ENCODE measurements at places on chromosomes 16 and 17.

DNA sequence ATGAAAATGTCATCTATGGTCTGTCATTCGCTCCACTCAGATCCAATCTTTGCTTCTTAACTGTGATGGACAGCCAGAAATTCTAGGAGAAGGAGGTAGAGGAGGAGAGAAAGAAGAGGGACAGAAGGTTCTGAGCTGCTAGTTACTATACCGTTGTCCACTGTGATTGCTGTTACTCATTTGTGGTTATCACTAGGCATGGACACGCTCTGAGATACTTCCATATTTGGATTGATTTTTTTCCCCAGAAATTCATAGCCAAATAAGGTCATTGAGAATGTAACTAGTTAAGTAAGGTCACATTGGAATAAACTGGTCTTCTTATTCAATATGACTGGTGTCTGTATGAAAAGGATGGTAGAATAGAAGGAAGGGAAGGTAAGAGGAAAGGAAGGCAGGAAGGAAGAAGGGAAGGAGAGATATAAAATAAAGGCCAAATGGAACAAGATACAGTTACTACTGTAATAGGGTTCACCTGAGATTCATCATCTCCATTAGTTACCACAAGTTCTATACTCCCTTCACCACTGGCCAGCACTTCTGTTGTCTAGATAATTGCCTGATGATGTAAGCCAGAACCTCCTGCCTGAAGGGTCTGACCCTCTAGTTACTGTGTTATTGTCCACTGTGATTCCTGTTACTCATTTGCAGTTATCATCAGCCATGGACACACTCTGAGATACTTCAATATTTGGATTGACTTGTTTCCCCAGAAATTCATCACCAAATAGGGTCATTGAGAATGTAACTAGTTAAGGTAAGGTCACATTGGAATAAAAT, 2.9 kb downstream of the KRTAP9-7 start:
- no peak for DNase-seq

GRCh38 chr16:49463529-49463928, 89.9 kb downstream of the C16orf78 start:
- peak; percentile 78 for DNase-seq

- no peak for DNase-seq
Measured at GRCh38 chr17:33671491-33671890, 378.4 kb upstream of the ASIC2 start.

GRCh38 chr17:78903101-78903779, at the start of gene CEP295NL:
Gene CEP295NL (minus strand): TSS chr17:78903201. CDS start chr17:78901828, 1,373 bp downstream.
- no peak for DNase-seq

GRCh38 chr16:7449808-7450207, 117.2 kb downstream of the RBFOX1 start:
- no peak for DNase-seq

- DNase-seq = peak; percentile 91
Measured at GRCh38 chr16:50806099-50807062, 64.5 kb downstream of the CYLD start.

- DNase-seq = no peak
Measured at GRCh38 chr17:80416940-80417293, 1.9 kb downstream of the ENDOV start.

- DNase-seq = no peak
Measured at GRCh38 chr17:1945621-1946020, 79.5 kb downstream of the RTN4RL1 start.

DNA sequence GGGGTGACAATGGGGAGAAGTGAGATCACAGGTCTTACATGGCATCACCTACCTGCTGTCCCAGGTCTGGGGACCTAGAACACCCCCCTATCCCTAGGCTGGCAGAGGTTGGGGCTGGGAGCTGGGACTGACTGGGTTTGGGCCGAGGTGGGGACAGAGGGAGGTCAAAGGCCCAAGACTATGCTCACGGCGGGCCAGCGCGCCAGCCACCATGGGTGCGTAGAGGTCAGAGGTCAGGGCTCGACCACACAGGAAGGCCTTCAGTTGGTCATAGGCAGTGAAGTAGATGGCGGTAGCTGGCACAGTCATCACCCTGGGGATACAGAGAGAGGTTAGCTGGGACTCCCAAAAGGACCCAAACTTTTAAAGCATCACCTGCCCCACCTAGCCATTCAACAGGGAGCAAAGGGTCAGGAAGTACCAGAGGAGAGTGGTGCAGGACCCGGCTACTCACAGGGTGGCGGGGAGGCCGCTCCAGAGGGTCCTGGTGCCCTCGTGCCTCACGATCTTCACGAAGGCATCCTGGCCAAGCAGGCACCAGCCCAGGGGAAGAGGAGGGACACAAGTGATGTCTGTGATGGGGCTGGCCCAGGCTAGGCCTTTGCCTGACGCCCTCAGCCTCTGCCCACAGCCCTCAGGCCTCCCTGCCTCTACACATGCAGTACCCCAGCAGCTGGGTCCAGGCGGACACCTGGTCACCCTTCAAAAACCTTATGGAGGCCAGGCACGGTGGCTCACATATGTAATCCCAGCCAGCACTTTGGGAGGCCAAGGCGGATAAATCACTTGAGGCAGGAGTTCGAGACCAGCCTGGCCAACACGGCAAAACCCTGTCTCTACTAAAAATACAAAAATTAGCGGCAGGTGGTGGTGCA, 3.1 kb downstream of the SLC25A39 start:
- no peak for DNase-seq

- DNase-seq = peak; percentile 44
Measured at GRCh38 chr17:39617446-39618245, 9.1 kb upstream of the PPP1R1B start.

DNA sequence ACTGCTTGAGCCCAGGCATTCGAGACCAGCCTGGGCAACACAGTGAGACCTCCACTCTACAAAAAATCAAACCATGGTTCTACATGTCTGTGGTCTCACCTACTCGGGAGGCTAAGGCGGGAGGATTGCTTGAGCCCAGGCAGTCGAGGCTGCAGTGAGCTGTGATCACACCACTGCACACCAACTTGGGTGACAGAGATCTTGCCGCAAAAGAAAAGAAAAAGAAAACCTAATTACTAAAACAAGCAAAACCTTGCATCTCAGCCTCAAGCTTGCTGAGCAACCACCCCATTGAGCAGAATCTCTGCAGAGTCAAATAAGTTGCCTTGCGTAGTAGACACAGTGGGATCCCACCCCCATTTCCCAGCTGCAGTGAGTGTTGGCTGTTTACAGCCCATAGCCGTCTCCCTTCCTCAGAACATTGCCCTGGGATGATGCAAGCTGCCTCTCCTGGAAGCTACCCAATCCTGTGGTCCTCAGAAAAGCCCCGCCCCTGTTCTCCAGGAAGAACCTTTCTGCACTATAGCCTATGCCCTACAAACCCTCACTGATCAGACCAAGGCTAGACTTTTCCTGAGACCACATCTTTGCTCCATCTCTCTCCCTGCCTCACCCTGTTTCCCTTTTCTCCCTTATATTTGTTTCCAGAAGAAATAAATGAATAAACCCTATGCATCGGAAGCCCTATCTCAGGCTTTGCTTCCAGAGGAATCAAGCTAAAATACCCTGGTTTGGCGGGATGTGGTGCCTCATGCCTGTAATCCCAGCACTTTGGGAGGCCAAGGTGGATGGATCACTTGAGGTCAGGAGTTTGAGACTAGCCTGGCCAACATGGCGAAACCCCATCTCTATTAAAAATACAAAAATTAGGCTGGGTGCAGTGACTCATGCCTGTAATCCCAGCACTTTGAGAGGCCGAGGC, 16.7 kb upstream of the ERN2 start:
- DNase-seq = no peak

DNA sequence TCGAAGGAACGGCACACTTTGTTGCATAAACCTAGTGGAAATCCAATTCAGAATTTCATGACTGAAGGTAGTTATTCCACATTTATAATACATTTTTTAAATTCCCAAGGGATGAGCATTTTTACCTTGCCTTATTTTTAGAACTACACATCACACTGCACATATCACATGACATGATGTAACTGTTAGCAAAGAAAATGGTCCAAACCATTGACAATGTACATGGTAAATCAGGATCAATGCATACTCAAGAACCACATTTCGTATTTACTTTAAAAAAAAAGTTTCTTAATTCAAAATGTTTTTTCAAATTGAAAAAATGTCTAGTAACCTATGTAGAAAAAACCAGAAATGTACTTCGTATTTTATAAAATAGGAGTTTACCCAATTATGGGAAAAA, 2.5 kb downstream of the KANSL1 start:
- no peak for DNase-seq

DNA sequence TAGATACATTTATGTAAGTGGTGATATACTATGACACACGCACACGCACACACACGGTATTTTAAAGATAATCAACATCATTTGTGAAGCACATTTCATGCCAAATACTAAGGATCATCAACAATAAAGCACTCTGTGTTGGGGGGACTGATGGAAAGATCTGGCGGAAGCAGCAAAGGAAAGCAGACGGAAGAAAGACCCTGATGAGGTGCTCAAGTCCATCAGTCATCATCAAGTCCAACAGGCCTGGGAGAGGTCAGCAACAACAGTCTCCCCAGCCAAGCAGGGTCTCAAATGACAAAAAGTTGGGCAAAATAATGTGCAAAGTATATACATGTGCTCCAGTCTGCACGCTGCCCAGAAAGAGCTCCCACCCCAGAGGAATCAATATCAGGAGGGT, 55.5 kb downstream of the HIC1 start:
- DNase-seq = no peak

DNA sequence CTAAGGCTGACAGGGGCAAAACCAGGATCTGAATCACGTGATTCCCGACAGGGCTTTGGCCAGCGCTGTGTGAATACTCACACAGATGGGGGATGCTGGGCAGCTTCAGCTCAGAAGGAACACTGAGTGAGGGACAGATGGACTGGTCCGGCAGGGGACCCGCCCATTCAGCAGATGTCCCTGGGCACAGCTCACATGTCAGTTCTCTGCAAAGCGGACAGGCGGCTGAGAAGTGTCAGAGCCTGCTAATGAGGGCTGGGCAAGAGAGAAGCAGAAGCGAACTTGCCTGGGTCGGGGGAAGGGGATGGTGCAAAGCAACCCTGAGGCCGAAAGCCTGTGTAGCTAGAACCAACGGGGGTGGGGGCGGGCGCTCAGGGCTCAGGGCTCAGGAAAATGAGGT, 11.9 kb upstream of the GLIS2 start:
- no peak for DNase-seq

GRCh38 chr17:233473-233941, 52.1 kb upstream of the DOC2B start:
- DNase-seq = no peak

DNA sequence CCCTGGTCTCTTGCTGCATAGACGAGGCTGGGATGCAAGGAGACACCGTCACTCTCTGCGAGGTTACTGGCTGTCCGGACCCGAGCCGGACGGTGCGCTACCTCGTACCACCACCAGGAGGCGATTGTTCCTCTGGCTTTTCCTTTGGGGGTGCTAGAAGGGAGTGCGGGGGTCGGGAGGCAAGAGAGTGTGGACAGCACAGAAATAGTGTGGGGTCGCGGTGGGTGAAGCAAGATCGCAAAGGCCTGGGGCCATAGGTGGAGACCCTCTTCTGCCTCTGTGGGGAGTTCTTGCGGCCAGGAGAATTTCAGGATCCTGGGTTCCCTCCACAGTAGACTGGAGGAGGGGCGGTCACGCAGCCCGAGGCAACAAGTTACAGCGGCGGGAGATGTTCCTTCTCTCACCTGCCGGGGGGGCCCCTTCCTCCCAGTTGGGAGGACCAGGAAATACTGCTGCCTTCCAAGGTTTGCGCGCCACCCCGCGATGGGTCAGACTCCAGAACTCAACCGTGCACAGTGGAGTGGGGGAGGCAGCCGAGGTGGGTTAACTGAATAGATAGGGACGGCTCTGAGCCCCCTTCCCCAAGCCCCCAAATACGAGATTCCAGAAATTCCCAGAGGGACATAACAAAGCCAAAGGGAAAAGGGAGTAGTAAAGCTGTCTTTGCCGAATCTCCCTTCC, 6.9 kb downstream of the PHOSPHO1 start:
- peak; percentile 68 for DNase-seq

DNA sequence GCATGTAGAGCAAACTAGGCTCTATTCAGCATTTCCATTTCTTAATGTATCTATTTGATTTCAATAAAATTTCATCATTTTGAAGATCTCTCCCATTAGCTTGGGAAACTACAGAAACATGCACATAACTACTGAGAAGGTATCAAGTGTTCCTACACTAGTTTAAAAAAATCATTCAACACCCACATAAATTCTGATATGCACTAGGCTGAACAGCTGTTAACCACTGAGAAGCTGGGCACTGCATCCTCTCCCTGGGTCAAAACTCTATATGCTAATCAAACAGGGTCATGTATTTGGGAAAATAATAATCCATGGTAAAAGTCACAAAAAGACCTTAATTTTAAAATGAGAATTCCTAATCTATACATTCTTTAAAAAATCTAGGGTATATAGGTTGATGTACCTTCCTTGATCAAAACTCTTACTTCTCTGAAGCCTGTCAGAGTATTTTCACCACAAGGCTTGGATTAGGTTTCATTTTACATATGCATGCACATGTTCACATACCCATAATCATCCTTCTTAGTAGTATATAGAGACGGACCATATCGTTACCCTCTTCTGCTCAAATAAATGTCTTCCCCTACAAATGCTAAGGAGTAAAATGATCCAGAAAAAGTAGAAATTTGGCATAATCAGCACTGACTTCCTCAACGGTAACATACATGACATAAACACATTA, 57.2 kb downstream of the KANSL1 start:
- DNase-seq = no peak

- DNase-seq = no peak
Measured at GRCh38 chr16:1287982-1288670, 21.3 kb upstream of the UBE2I start.

DNA sequence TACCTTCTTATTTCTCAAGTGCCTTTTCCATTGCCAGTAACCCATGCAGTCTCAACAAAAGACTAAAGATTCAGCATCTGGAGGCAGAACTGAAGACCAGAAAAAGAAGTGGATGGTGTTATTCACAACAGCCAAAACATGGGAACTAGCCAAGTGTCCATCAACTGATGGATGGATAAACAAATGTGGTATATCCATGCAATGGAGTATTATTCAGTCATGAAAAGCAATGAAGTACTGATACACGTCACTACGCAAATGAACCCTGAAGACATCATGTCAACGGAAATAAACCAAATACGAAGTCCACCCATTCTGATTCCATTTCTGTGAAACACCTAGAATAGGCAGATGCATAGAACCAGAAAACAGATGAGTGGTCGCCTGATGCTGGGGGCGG, 25.6 kb downstream of the GAS7 start:
- no peak for DNase-seq

- DNase-seq = no peak
Measured at GRCh38 chr16:57734308-57734924, 1.2 kb upstream of the KATNB1 start.

- no peak for DNase-seq
Measured at GRCh38 chr17:75981019-75981615, 2.1 kb downstream of the TEN1 start.

Data from CD4-positive, alpha-beta T cell treated with Interleukin-2 at 100 ng/mL for 4 hours (primary cell).